Stimulated activated naive CD4-positive, alpha-beta T cell treated with Interleukin-2 at 50 U/mL for 16 hours (primary cell): ENCODE measurements at places on chromosomes 6 and 20.

- no peak for DNase-seq
Observed at GRCh38 chr6:50823094-50823920, 4.6 kb downstream of the TFAP2B start.

DNA sequence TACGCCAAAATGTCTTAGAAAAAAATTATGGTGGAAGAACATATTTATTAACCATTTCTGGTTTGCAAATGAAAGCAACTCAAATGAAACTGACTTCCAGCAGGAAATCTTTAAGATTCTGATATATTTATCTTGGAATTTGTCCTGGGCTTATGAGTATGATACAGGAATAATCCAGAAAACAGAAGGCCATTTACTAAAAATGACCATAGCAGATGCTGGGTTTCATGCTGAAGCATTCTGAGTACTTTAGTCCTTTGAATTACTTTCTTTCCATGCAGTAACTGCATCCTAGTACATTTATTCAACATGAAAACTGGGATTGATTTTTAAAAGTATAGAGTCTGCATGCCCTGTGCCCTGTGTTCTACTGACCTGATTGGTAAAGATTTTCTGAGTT lies 172.4 kb downstream of the CLVS2 start:
- DNase-seq = no peak

DNA sequence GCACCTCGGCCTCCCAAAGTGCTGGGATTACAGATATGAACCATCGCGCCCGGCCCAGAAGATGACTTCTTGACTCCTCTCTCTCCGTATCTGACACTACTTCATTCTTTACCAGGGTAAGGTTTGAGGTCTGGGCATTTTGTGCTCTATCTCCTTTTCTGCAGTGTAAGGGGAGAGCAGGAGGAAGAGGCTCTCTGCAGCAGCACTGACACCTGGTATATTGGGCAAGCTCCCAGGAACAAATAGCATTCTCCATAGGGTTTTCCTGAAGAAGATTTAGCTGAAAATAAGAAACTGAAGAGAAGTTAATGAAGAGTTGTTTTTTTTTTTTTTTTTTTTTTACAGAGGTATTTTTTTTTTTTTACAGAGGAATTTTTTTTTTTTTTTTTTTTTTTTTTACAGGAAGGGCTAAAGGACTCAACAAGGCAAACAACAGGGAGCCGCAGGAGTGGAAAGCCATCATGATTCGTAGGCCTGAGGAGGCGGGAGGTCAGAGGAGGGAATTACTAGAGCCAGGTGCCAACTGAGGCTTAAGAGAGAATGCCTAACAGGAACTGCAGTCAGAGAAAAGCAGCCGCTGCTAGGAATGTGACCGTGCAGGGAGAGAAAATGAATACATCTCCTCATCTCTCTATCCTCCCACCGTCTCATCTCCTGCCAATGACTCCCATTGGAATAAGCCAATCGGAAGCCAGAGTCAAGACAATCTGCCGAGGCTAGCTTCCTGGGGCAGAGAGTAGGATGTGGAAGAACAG lies 34.7 kb upstream of the ADGRF4 start:
- no peak for DNase-seq

- DNase-seq = no peak
Observed at GRCh38 chr6:17281100-17281496, at the start of gene RBM24. RBM24 (plus strand) TSS chr6:17281361; CDS start chr6:17281582, 221 bp downstream.

DNA sequence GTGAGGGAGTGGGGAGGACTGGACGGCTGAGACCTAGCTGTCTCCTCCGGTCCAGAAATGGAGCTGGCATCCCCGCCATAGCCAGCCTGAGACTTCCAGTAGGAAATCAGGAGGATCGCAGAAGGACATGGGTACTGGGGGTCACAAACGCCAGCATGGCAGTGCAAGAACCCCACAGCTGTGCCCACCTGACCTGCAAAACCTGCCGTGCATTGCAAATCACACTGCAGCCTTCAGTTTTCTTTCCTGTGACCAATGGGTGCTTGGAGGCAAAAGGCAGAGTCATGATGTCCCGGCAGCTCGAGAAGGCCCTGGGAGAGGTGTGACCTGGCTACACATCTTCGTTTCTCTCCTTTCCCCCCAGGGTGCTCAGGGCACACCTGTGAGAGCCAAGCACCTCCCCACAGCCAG lies 23.3 kb upstream of the PHACTR3 start:
- no peak for DNase-seq

- no peak for DNase-seq
Observed at GRCh38 chr20:11582060-11582459, 335.6 kb upstream of the BTBD3 start.

GRCh38 chr20:40494248-40494647 lies 194.8 kb downstream of the MAFB start:
- DNase-seq = no peak
